Femur (tissue), 1 donor: ENCODE measurements at places on chromosomes 1 and 21.

DNA sequence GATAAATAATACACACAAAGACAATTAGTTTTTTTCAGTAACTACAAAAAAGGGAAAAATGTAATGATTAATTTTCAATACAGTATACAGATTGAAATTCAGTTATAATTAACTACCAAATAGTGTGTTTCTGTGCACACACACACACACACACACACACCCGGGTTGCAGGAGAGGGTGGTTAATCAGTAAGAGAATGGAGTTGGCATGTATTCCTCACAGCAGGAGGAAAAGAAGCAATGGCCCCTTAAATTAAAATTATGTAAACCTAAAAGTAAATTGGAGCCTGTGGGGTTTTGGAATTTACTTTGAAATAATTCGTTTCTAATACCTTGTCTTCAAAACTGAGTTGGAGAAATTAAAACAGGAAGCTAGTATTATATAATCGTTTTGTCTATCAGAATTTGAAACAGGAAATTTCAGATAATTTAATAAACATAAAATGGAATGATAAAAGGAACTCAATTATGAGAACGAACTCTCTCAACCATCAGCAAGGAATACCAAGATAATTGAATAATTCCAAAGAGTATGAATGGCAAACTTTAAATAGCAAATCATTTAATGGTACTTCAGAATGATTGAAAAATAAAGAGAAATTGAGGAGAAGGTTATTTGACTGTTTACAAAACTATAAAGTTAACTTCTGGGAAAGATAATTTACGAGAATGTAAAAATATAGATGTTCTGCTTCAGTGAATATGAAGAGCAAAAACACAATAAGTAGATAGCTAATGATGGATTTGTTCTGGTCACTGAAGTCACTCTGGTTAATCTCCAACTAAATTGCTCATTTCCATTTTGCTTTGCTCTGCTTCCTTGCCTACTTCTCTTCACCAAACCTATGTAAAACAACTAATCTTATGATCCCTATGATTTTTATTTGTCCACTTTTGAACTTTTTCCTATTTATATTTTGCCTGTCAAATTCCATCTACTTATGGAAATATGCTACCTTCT lies 547.9 kb upstream of the ZP4 start:
- no peak for DNase-seq

DNA sequence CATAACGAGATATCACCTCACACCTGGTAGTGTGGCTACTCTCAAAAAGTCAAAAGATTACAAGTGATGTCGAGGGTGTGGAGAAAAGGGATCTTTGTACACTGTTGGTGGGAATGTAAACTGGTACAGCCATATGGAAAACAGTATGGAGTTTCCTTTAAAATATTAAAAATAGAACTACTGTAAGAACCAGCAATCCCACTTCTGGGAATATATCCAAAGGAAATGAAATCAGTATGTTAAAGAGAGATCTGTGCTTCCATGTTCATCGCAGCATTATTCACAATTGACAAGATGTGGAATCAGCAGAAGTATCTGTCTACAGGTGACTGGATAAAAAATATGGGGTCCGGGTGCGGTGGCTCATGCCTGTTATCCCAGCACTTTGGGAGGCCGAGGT lies 7.6 kb upstream of the PIK3C2B start:
- DNase-seq = no peak

- DNase-seq = no peak
Observed at GRCh38 chr1:221768444-221769066, 26.7 kb upstream of the DUSP10 start.

DNA sequence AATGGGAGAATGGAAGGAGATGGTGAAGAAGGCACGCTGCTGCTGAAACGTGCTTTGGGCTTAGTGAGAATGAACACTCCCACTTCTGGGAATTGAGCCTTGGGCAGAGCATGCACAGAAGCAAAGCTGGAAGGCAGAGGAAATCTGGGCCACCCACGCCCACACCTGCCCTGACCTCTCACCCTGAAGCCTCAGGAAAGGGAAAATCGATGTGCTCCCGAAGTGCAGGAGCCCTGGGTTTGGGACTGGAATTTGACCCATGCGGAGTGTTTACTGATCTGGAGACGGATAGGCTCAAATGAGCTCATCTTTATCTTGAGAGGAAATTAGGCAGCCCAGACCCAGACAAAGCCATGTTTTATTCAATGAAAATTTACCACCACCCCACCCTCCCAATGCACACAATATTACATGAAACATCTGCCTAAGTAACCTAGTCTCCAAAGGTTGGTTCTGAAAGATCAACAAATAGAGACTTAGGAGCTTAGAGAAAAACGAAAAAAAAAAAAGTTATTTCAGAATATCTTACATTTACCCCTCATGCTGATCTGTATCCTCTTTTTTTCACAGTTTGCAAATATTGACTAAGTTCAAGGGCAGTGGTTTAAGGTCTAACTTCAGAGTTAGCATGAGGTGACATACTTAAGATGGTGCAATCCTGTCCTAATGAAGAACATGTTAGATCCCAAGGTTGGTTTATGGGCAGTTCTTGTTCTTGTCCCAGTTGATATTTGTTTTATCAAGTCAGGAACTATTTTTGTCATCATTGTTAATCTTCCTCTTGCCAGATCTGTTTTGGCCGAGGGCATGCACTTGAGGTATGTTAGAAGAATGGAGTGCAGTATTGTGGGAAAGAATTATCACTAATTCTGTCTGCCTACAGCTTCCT lies 63.0 kb downstream of the PROX1 start:
- no peak for DNase-seq

- no peak for DNase-seq
Observed at GRCh38 chr1:45026446-45026845, 14.4 kb downstream of the UROD start.

DNA sequence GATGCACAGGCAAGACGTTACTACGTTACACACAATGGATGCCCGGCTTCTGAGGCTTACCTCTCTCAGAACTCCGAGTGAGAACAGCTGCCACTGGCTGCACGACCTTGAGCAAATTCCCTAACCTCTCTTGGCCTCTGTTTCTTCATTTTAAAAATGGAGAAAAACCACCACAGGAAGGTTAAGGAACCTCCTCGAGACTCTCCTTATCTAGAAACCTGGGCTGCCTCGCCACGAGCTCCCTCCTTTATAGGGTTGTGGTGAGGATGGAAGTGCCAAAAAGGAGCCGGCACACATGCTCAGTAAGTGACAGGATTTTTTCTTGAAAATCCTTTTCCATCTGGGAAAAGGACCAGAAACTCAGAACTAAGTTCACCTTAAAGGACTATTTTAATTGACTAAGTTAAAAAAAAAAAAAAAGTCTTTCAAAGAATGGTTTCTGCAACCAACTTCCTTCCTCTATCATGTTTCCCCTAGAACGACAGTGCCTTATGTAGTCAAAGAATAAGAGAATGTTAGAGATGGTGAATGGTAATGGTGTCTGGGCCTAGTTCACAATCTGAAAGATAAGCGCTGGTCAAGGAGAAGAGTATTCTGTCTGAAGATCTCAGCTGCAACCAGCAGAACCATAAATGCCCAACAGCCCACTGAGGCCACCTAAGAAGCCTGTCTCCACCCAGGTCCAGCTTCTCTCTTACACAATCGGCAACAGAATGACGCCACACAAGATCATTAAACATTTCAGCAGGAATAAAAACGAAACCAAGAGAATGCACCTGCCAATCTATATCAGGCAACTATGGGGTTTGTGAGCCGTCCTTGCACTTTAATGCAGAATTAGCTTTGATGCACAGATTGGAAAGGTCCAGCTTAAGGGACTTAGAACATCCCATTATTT lies 64.9 kb downstream of the SLC45A1 start:
- no peak for DNase-seq

DNA sequence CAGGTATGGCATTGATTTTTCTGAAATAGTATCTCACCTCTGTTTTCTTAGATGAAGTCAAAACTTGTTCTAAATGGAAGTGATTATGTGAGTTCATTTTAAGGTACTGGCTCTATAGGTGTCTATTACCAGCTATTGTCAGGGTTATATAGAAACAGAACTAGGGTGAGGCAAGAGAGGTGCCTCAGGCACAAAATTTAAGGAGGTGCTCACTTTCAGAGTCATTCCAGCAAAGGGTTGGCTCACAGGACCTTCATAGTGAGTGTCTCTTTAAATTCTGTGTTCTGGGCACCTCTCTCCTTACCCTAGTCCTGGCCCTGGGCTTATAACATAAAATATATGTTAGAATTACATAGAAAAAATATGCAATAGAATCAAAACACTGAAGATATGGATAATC lies 49.3 kb downstream of the KIAA0319L start:
- no peak for DNase-seq

- DNase-seq = no peak
Observed at GRCh38 chr1:50527249-50527986, 104.2 kb upstream of the DMRTA2 start.

GRCh38 chr21:38805328-38806152 lies at the start of gene ETS2:
Gene ETS2, plus strand, starts transcription at chr21:38805929. Its CDS starts 4,106 bp downstream, at chr21:38810035.
- DNase-seq = peak; percentile 92

DNA sequence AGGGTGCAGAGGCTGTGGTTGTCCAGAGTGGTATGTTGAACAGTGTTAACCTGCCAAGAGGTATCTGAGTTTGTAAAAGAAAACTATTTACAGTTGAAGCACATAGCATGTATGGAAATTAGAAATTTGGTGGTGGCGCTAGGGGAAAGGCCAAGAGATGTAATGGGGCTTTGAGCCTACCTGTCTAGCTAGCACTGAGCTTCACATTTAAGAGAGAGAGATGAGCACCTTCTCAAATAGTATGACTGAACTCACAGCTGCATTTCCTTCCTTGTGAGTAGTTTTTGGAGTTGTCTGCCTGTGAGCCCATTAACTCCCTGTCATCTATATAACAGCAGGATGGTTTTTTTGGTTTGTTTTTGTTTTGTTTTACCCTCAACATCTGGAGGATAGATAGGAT lies 4.0 kb downstream of the CLIC4 start:
- DNase-seq = no peak

GRCh38 chr1:204288021-204288588 lies 71.6 kb downstream of the PLEKHA6 start:
- no peak for DNase-seq

- DNase-seq = no peak
Observed at GRCh38 chr1:51520700-51521248, 1.7 kb upstream of the EPS15 start.

GRCh38 chr1:76764638-76765454 lies 102.4 kb upstream of the ST6GALNAC5 start:
- DNase-seq = peak; percentile 22

GRCh38 chr1:30708361-30708728 lies 15.0 kb downstream of the MATN1 start:
- DNase-seq = no peak

DNA sequence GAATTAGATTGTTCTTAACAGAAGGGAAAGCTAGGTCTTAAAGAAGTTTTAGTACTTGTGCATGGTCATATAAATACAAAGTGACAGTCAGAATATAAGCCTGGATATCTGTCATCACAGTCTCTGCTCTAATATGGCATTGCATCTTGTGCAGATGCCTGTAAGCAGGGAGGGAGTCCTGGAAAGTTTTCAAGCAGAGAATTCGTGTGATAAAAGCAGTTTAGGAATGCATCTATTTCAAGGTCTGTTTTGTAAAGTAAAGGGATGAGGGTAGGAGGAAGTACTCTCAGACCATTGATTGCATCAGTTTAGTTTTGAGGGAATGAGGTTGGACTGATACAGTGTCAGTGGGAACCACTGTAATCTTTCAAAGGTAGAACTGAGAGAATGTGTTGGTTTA lies 30.6 kb downstream of the IARS2 start:
- no peak for DNase-seq

DNA sequence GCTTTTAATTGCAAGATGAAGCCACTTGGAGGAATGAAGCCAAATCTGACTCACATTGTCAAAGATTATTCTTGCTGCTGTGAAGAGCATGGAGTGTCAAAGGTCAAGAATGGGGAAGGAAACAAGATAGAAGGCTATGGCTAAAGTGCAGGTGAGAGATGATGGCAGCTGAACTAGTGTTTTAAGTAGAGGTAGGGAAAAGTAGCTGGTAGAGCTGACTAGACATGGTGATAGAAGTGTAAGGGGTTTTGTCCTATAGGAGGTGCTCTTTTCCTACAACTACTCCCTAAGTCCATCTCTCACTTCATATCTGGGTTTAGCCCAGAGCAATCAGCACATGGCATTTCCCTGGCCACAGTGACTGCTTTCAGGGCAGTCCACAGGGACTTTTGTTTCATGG lies 11.8 kb downstream of the UBE2T start:
- DNase-seq = no peak

- no peak for DNase-seq
Observed at GRCh38 chr1:204602111-204602579, 83.4 kb downstream of the LRRN2 start.

GRCh38 chr21:14451546-14451945 lies 68.6 kb upstream of the HSPA13 start:
- no peak for DNase-seq

DNA sequence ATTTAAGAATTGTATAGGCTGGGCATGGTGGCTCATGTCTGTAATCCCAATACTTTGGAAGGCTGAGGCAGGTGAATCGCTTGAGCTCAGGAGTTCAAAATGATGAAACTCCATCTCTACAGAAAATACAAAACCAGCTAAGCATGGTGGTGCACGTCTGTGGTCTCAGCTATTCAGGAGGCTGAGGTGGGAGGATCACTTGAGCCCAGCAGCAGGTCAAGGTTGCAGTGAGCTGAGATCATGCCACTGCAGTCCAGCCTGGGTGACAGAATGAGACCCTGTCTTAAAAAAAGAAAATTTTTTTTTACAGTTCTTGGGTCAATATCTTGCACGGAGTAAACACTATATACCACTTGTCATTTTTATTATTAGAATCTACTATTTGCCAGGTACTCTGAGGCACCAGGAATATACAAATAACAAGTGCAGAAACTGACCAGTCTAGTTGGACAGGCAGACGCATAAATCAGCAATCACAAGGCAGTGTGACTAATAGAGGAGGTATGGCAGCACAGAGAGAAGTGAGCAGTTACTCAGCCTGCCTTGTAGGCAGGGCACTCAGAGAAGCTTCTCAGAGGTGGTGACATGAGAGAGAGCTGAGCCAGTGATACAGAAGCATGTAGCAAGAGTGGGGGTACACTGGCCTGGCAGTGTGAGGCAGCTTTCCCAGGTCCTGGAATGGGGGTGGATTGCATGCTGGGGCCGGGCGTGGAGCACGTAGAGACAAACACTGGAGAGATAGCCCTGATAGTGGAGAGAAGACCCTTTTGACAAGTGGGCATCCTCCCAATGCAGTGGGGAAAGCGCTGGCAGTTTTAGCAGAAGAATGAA lies 8.0 kb downstream of the PHLDA3 start:
- no peak for DNase-seq

DNA sequence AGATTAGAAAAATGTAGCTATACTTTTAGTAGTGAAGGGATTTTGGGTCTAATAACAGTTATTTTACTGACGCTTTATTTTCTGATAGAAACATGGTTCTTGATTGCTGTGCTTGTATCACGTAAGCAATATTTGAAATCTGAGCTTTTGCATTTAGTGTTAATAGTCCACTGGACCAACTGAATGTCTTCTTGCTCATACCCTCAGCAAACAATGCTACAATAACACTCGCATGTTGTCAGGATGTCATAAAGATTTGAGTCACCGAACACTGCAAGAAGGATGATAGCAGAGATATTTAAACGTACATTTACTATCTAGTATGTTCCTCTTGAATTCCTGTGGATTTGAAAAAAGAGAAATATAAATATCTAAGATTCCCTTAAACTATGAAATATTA lies 7.5 kb downstream of the DYRK1A start:
- DNase-seq = no peak

- no peak for DNase-seq
Observed at GRCh38 chr1:20074055-20074724, 4.2 kb downstream of the PLA2G5 start.

GRCh38 chr1:205111354-205111753 lies 10.4 kb downstream of the RBBP5 start:
- DNase-seq = no peak
